NCI-H2227 treated with DMSO at 0.1 percent for 48 hours (cell line): ENCODE measurements at places on chromosomes 7 and 10.

GRCh38 chr10:1540144-1540543 is 197.2 kb downstream of the ADARB2 start:
- no peak for DNase-seq

DNA sequence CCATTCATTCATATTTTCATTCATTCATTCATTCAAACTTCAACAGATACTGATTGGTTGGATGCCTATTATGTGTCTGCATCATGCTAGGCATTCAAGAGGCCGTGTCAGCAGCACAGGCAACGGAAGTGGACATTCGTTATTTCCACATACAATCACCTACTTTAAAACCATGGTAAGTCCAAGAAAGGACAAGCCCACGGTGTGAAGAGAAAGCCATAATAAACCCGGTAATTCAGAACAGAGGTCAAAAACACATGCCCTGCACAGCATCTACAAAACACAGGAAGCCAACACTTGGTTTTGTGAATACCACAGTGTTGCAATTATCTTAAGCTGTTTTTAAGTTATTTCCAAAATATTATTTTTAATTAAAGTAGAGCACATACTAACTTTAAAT is 126.7 kb downstream of the GLI3 start:
- no peak for DNase-seq

GRCh38 chr10:132497063-132497680 is 40.4 kb upstream of the INPP5A start:
- DNase-seq = no peak

- DNase-seq = no peak
These were observed 1078.4 kb downstream of the KCNMA1 start for GRCh38 chr10:76558996-76559891.

GRCh38 chr10:95837783-95838182 is 70.0 kb upstream of the CC2D2B start:
- DNase-seq = no peak

DNA sequence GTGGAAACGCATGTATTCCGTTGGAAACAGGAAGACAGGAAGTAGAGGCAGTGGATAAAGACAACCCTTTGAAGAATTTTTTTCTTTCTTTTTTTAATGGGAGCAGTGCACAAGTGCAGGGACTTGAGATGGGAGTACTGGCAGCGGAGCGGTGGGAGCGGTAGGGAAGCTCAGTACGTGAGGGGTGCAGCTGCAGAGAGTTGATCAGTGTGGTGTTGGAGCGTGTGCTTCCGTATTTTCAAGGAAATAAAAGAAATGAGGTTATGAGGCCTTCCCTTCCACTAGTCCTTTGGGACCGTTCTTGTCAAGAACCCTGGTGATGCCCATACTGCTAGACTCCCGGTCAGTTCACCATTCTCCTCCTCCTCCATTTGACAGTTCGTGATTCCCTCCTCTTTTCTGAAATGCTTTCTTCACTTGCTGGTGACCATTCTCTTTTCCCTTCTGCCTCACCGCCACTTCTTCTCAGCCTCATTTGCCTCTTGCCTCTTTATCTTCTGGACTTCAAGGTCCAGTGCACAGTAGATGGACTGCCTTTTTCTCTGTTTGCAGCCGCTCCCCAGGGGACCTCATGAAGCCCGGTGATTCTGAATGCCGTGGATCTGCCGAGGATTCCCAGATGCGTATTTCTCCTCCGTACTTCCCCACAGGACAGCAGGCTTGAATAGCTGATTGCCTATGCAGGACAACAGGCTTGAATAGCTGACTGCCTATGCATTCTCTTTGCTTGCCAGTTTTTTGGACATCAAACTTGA is 39.1 kb upstream of the TMEM236 start:
- no peak for DNase-seq

- DNase-seq = no peak
These were observed 143.3 kb downstream of the KMT2E start for GRCh38 chr7:105157278-105157677.

DNA sequence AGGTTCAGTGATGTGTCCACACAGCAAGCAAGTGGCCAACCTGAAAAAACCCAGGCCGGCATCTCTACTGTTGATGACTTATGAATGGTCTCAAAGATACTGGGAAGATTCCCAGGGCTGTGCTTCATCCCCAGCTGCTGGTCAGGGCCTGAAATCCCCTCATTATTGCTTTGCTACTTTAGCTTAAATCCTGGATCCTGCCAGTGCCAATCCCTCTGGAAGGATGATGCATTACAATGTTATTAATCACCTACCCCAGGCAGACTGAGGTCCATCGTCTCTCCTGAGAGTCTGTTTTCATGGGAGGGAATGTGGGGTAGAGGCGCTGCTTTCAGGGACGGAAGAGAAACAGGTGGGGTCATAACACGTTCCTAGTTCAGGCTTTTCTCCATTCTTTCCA is 371.6 kb downstream of the RPS24 start:
- DNase-seq = no peak

DNA sequence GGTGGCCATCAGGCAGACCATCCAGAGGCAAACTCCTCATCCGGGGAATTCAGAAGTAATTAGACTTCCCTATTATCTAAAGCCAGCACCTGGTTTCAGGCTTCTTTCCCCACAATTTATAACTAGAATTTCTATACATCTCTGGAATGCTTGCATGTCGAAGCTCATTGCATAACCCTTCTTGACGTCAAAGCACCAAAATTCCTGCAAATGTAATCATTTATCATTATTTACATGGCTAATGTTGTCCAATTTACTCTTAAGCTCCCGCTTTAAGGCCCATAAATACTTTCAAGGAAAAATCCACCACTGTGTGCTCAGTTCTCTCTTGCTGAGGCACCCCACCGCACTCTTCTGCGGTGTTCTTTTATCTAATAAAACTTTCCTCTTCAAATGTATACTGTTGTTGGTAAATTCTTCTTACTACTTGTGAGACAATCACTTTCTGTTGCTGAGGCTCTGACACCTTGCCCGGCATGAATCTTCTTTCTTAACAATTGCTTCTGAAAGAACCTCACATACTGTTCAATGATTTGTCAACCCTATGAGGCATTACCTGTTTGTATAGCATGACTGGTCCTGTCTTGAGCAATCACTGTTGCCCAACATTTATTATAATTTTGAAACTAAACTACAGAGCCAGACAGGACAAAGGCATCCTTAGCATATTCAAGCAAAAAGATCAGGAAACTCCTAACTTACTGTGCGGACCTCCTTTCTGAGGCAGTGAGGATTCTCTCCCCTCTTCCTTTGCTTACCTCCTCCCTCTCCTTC is 17.4 kb upstream of the GPR141 start:
- no peak for DNase-seq

DNA sequence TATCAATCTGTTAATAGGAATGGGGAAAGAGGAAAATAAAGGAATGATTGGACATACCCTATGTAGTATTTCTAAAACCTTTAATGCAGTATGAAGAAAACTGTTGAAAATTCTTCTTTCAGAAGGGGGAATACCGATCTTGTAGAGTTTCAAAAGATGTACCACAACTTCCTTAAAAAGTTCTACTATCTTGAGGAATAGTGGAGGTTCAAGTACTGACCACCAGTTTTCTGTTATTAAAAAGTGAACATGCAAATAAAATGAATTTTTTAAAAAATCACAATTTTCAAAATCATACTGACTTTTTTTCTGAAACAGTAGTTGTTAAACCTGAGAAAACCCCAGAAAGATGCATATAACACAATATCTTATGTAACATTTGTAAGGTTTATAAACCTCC is 86.5 kb downstream of the HERC4 start:
- DNase-seq = no peak

- no peak for DNase-seq
These were observed 305.9 kb downstream of the HPSE2 start for GRCh38 chr10:98929709-98930108.

- no peak for DNase-seq
These were observed 28.6 kb upstream of the C10orf67 start for GRCh38 chr10:23373156-23373555.

- DNase-seq = no peak
These were observed 157.0 kb downstream of the EMX2 start for GRCh38 chr10:117699436-117700075.

GRCh38 chr7:141700296-141700847 is 1.6 kb downstream of the DENND11 start:
- DNase-seq = no peak

DNA sequence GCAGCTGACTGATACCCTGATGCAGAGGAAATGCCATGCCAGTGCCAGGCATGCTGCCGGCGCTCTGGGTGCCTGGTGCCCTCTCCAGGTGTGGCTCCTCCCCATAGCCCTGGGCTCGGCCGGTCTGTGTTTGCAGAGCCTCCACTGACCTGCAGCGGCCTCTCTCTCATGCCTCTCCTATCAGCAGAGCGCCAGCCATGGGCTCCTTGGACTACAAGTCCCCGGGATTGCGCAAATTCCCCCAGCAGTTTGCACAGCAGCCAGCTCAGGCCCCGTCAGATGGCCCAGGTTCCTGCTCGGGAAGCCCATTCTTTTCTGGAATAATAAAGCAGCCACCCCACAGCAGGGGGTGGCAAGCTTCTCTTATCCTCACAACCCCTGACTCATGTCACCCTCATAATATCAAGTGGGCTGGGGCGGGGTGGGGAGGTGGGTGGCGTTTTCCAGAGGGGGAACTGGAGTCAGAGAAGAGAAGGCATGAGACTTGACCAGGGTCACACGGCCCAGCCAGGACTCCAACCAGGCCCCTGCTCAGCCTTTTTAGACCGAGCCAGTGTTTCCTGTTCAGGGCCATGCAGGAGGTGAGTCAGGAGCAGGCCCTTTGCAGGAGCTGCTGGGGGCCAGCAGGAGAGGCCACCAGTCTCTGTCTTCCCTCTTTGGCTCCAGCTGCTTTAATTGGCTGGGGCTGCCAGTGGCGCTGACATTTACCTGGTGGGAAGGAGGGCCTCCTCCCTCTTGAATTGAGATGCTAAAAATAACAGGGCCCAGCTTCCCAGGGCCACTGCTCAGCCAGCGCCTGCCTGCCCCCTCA is 58.6 kb downstream of the ZMIZ1 start:
- no peak for DNase-seq

- DNase-seq = no peak
These were observed 138.5 kb downstream of the SEMA3A start for GRCh38 chr7:84055904-84056605.

- DNase-seq = no peak
These were observed 32.5 kb upstream of the ADAM12 start for GRCh38 chr10:126420567-126421300.

DNA sequence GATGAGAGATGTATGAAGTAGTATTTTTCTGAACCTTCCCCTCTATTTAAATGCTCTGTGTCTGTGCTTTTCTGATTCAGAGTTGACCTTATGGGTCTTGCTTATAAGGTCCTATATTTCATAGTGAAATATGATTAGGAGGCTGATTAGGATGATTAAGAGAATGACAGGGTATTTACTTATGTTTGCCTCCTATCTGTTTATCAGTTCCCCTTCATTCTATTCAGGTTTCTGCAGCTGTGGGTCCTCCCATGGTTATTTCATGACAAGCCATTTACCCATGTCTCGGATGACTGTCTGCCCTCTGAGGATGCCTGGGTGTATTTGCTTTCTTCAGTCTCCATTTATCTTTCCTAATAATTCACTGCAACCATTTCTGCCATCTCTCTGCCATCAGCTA is 16.9 kb downstream of the RPA3 start:
- DNase-seq = no peak
